ENCODE measurements at places on chromosomes 6 and 20.
A peak's percentile ranks its signal among the peaks of the same experiment; 100 is the strongest.

- no peak for DNase-seq
Observed at GRCh38 chr6:25179051-25179778, 100.0 kb upstream of the CARMIL1 start.

DNA sequence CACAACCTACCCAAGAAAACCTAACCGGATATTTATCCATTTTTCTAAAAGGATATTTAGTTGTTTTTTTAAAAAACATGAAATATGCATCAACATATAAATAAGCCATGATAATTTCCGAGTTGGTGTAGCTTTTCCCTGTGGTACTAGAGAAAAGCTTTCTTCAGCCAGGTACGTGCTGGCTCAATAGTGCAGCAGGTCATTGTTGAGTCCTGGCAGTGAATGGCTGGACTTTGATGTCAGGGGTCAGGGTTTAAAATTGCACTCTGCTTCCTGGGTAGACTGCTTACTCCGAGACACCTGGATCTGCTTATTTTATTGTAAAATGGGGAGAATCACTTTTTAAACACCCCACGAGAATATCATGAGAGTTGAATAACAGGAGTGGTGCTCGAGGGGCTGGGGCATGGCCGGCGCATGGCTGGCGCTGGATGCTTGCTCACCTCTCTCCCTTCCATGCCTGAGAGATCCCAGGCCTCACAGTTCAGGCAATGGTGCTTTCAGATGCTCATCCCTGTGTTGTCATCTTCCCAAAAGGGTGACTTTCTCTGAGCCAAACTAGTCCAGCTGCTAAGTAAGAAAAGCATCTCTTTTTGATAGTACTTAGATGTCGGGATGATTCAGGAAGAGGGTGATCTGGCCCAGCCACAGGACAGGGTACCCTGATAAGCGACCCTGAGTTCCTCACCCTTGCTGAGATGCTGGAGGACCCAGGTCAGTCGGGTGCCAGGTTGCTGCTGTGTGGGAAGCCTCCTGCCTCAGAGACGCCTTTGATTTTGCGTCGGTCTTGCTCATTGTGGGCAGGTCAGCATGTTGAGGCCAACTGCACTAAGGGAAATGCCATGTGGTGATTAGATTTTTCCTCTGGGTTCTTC is 269.1 kb upstream of the FOXQ1 start:
- DNase-seq, result no peak

DNA sequence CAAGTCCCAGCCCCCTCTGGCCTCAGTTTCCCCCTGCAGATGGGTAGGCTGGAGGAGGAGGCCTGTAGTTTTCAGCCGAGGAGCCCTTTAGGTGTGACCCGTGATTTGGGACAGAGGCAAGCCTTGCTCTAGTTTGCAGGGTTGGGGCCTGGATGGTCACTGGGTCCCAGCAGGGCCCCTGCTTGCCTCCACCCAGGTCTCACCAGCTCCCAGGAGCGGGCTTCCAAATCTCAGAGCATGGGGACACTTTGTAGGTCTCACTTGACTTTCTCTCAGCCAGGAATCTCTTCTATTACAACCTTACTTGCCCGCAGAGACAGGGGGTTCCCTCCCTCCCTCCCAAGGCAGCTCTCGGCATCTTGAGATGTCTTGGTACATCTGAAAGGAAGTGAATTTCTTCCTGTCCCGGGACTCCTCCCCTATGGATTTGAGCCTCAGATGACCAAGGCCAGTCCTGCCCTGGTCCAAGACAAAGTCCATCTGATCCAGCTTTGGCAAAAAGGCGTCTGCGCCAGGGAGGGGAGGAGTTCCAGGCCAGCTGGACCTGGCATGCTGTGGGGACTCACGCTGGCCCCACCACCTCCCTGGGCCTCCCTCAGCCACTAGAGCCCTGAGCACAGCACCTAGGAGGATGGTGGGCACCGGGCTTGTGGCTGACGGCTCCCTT is 47.4 kb downstream of the SRC start:
- DNase-seq, result no peak

DNA sequence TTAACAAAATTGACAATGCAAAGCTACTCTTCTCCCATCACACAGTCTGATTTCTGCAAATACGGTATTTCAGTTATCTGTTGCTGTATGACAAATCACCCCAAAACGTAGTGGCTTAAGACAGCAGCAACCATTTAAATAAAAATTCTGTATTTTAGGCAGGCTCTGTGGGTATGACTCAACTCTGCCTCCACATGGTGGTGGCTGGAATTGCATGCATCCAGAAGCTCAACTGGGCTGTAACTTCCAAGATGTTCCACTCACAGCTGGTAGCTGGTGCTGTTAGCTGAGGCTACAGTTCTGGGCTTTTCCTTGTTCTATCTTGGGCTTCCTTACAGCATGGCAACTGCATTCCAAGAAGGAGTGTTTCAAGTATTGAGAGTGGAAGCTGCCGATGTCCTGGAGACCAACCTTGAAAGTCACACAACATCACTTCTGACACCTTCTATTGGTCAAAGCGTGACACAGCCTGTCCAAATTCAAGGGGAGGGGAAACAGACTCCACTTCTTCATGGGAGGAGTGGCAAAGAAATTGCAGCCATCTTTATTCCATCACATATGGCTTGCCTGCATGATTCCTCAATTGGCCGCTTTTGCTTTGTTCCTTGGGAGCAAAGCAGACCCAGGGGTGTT is 39.7 kb upstream of the TULP1 start:
- peak; percentile 30 for DNase-seq

DNA sequence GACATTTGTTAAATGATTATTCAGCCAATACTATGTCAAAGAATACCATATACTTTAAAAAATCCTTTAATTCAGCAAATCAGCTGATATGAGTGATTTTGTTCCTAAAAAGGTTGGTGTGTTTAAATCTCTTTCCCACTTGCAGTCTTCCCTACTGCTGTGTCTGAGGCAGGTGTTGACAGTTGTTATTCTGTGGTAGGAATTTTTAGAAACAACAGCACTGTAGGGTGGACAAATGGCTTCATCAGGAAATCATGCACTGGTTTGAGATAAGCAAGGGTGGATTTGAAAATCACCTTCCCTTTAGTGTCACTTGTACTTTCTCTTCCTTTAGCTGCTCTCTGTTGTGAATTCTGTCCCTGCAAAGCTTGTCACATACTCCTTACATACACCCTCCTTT is 213.7 kb upstream of the SGK1 start:
- no peak for DNase-seq

- no peak for DNase-seq
Observed at GRCh38 chr20:35311409-35311808, 19.2 kb upstream of the FAM83C start.

DNA sequence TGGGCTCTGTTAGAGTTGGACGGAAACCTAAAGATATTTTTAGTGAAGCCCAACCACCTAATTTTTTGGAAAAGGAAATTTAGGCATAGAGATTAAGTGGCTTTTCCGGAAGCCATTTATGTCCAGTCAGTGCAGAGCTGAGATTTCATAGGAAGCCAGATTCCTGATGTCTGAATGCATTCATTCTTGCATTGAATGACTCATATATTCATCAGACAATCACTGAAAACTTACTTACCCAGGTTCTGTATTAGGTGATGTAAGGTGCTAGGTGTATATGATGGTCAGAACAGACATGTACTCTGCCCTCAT is 4.1 kb downstream of the SH3BGRL2 start:
- DNase-seq, result no peak

GRCh38 chr6:142307963-142308748 is 6.3 kb downstream of the ADGRG6 start:
- DNase-seq, result no peak

DNA sequence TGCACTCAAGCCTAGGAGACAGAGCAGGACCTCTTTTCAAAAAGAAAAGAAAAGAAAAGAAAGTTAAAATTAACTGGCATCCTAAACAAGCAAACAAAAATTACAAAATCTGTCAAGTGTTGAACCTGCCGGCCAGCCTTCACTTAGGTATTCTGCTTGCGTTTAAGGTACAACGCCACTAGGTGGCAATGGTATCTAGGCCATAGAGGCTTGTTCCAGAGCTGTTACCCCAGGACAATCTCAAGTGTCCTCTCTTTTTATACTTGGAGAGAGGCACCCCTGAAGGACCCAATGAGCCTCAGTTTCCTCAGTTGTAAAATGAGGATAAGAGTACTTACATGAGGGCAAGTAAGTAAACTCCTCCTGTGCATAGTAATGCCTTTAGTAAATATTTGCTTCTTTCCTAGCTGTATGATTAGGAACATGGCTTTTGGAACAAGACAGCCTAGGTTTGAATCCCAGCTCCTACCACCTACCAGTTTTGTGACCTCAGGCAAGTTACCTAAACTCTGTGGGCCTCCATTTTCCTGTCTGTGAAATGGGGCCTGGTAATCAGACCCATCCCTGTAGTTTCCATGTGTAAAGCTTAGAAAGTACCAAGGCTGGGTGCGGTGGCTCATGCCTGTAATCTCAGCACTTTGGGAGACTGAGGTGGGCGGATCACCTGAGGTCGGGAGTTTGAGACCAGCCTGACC is 5.8 kb upstream of the PACSIN1 start:
- DNase-seq, result peak; percentile 7

- DNase-seq, result no peak
Observed at GRCh38 chr6:28824793-28825731, 98.7 kb downstream of the TRIM27 start.

DNA sequence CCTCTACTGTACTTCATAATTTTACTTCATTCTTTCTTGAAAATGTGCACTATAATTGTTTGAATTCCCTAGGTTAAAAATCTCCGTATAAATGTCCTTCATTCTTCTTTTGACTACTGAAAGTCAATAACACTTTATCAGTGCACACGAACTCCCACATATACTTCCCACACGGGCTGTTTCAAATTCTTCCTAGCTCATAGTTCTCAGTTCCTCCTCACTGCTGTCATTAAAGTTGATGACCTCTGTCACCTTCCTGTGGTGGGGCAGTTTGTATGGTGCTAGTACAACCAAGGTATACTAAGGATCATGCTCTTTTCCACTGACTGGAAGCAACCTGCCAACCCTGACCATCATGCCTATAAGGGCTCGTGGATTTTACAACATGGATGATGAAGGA is 40.0 kb upstream of the CD2AP start:
- no peak for DNase-seq

DNA sequence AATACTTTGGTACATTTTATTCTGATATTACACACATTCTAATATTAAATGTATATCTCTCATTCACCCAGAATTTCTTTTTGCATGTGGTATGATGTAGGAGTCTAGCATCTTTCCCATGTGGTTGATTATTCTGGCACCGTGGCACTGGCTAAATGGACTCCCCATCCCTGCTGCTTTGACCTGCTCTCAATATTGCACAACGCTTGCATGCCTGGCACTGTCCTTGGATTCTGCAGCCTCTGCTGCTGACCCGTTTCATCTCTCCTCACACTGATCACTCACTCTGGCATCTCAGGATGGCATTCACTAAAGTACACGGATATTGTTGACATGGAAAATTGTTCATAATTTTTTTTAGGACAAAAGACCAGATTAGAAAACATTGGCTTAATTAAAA is 11.5 kb upstream of the DACT2 start:
- no peak for DNase-seq

- DNase-seq, result no peak
Observed at GRCh38 chr6:85620308-85620707, 22.4 kb downstream of the SYNCRIP start.

DNA sequence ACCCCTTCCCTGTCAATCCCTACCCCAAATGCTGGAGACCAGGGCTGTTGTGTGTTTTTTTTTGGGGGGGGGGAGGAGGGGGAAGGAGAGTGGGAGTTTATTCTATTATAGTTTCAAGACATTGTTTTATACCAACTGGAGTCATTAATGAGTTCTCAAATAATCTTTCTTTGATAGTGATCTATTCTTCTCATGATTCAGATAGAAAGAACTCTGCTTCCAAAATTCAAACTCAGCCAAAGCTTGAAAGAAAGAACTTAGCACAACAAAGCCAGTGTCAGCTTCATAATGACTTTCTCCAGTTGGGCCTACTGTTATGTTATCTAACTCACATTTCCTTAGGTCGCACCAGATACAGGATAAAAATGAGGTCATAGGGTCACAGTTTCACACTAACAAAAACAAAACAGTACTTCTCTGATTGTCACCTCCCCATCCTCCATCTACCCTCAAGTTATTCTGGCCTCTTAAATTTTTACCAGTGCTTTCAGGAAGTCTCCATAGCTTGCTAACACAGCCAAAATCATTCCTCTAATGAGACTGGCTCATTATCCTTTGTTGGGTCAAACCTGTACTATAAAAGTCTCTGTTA is 19.0 kb upstream of the MAP3K7 start:
- DNase-seq, result no peak

DNA sequence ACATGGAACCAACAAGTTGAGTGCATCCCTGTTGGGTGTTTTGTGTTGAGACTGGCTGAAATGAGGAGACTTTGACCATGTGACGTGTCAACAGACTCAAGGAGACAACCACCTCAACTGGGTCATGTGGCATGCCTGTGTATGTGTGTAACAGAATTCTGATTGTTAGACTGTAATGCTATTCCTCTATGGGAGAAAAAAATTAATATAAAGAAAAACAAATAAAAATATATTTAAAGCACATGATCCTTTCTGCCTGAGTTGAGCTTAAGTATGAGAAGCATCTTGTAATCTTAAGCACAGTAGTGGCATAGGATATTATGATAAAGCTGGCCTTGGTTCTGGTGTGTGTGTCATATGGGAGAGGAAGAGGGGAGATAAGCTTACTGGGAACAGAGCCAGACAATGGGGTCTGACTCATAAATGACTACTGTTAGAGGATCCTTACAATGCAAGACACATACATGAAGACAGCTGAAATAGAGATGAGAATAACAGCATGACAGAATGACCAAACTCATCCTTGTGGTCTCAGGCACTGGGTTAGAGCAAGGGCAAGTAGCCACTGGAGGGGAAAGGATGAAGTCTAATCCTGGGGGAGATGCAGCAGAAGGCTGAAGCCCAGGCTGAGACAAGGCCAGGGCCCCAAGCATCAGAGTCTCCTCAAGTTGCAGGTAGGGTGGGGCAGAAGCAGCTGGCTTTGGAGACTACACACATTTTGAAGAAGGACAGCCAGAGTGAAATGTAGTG is 9.2 kb downstream of the TP53INP2 start:
- DNase-seq, result peak; percentile 99

GRCh38 chr20:2619961-2620595 is 32.4 kb upstream of the NOP56 start:
- DNase-seq, result peak; percentile 26

- DNase-seq, result no peak
Observed at GRCh38 chr6:36946526-36946925, 8.0 kb upstream of the PI16 start.
